ENCODE measurements at places on chromosomes 4 and X.

- no peak for DNase-seq
These were observed 43.7 kb downstream of the DDX3X start for GRCh38 chrX:41377624-41378023.

- DNase-seq, result no peak
These were observed 209.2 kb downstream of the GLUD2 start for GRCh38 chrX:121256647-121257046.

DNA sequence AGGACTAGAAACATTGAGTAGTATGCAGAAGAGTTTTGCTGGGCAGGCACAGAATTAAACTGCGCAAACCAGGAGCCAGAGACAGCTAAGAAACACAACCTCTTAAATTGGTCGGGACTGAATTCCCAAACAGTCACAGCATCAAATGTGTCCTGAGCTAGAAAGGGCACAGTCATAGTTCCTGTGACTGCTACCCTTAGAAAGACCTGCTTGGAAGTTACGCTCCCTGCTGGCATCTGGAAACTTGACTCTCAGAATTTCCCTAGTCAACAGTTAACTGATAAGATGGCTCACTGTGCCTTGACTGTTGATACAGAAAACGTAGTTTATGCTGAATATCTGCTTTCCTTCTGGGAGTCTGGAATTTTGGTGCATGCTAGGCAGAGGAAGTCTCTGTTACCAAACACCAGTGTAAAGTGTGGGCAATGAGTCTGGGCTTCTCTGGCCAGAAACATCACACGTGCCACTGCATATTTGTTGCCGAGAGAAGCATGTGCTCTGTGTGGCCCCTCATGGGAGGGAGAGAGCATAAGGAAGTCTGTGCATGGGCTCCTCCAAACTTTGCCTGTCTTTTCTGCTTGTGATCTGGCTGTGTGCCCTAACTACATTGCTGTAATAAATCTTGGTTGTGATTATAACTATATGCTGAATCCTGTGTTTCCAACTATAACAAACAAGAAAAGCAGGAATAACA is 11.6 kb upstream of the EOLA2 start:
- DNase-seq, result no peak

DNA sequence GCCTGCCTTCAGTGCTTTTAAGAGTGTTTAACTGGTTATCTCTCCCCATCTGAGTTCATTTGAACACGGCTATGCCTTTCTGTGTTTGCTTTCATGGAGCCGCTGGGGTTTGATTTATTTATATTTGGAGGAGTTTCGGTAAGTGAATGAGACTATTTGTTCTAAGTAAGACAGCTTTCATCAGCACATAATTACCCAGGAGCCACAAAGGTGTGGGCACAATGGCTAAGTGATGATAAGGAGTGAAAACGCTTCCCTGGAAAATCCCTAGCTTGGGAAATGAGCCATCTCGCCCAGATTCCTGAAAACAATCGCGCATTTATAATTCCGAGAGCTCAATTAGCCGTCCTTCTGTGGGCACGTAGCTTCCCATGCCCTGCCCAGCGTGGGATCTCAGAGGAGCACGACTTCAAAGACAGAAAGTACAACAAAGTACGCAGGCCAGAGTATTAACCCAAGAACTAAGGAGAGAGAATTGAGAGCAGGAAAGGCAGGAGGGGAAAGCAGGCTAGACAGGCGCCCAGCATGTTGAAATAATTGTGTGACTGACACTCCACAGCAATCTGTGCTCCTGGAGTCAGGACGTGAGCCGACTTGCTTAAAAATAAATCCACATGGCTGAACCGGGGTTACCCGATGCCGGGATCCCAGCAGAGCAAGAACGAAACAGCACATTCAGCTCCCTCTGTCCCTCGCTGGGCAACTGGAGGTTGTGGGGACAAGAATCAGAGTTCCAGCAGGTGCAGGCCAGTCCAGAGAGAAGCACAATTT is 99.0 kb downstream of the DHRSX start:
- no peak for DNase-seq

- DNase-seq, result no peak
These were observed 784.2 kb downstream of the GLUD2 start for GRCh38 chrX:121831601-121832000.
